ENCODE measurements at places on chromosomes 2 and 18.

- DNase-seq = no peak
Observed at GRCh38 chr2:32697156-32697555, 69.3 kb downstream of the TTC27 start.

GRCh38 chr18:47997338-47997780, 66.9 kb upstream of the SMAD2 start:
- no peak for DNase-seq

- DNase-seq = no peak
Observed at GRCh38 chr2:109173311-109174171, 44.5 kb downstream of the SH3RF3 start.

- no peak for DNase-seq
Observed at GRCh38 chr2:59312029-59312428, 1070.9 kb upstream of the FANCL start.

- peak; percentile 36 for DNase-seq
Observed at GRCh38 chr2:126891681-126892500, 6.8 kb upstream of the TEX51 start.

GRCh38 chr2:42142547-42143184, 26.5 kb upstream of the EML4 start:
- DNase-seq = no peak

- DNase-seq = peak; percentile 71
Observed at GRCh38 chr2:100757621-100758394, 62.1 kb upstream of the NPAS2 start.

DNA sequence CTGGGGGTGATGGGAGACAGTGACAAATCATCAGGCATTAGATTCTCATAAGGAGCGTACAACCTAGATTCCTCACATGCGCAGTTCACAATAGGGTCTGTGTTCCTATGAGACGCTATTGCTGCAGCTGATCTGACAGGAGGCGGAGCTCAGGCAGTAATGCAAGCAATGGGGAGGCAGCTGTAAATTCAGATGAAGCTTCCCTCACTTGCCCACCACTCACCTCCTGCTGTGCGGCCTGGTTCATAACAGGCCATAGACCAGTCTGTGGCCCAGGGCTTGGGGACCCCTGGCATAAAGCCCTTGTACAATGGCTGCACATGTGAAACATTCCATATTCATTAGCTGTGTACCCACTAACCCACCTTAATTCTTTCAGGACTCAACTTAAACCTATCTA, 18.0 kb downstream of the NMUR1 start:
- no peak for DNase-seq

GRCh38 chr2:162524192-162524591, 180.3 kb downstream of the GCA start:
- peak; percentile 77 for DNase-seq

DNA sequence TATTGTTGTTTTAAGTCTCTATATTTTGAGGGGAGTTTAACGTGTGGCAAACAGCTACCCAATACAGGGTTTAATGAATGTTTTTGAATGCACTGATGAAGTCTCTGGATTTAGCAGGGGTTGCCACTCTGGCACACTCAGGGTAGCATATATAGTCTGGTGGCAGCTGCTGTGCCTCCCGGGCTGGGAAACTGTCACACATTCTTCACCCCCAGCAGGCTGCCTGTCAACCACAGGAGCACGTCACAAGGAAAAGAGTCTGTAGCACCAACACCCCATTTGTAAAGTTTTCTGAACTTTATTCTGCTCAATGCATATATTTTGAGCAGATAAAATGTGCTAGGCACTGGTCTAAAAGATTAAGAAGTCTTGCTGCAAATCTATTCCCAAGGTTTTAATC, 39.3 kb downstream of the NGEF start:
- no peak for DNase-seq

GRCh38 chr18:69935319-69936190, 12.1 kb downstream of the CD226 start:
- DNase-seq = no peak

DNA sequence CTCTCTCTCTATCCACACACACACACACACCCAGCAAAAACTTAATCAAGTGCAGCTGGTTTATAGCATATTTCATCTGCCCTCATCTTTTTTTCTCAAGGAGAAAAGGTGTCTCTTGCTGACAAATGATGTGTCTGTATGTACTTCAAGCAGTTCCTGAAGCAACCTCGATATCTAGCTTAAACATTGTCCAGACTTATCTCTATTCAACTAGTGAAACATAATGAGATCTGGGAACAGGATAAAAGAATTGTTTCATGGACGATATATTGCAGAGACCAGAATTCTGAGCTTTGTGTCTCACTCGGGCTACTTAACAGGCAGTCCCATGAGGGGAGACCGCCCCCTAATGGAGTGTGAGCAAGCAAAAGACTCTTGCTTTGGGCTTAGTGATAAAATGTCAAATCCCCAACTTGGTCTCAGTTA, 929.2 kb upstream of the SOX11 start:
- DNase-seq = peak; percentile 70

Data from islet precursor cell (in vitro differentiated cells).